GM04503 (cell line): ENCODE measurements at places on chromosomes 4 and X.
A peak's percentile ranks its signal among the peaks of the same experiment; 100 is the strongest.

- peak; percentile 3 for DNase-seq
Measured at GRCh38 chr4:79241846-79242245, 84.0 kb downstream of the NAA11 start.

DNA sequence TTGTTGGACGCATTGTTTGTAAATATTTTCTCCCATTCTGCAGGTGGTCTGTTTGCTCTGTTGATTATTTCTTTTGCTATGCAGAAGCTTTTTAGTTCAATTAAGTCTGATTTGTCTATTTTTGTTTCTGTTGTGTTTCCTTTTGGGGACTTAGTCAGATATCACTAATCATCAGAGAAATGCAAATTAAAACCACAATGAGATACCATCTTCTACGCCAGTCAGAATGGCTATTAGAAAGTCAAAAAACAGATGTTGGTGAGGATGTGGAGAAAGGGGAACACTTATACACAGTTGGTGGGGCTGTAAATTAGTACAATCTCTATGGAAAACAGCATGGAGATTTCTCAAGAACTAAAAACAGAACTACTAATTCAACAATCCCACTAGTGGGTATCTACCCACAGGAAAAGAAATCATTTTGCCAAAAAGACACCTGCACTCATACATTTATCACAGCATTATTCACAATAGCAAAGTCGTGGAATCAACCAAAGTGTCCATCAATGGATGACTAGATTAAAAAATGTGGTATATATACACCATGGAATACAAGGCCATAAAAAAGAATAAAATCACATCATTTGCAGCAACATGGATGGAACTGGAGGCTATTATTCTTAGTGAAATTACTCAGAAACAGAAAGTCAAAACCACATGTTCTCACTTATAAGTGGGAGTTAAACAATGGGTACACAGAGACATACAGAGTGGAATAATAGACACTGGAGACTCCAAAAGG lies 8.1 kb downstream of the COQ2 start:
- DNase-seq = no peak

GRCh38 chr4:121642876-121643585 lies 53.7 kb downstream of the ANXA5 start:
- no peak for DNase-seq

- DNase-seq = peak; percentile 19
Measured at GRCh38 chrX:16033331-16033730, 90.0 kb upstream of the GRPR start.

GRCh38 chrX:155028877-155029291 lies 2.2 kb downstream of the FUNDC2 start:
- DNase-seq = no peak

DNA sequence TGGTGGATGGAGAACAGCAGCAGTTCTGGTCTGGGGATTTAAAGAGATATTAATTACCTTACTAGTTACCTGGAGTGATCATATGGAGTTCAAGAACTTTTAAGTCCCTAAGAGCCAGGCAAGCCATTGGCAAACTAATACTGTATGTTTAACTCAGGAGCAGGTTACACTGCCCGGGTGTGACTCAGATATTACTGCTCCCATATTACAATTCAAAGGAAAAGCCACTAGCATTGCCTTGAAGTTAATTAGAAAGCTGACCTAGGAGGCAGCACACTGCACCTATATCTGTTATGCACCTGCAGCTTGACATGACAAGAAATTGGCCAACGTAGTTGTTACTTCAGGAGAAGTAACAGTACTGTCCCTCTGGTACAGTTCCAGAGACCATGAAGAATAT lies 47.2 kb downstream of the GRK4 start:
- no peak for DNase-seq

- no peak for DNase-seq
Measured at GRCh38 chrX:48683411-48683982, at the start of gene WAS. Gene WAS, plus strand, starts transcription at chrX:48683799. Its CDS starts 55 bp downstream, at chrX:48683854.

DNA sequence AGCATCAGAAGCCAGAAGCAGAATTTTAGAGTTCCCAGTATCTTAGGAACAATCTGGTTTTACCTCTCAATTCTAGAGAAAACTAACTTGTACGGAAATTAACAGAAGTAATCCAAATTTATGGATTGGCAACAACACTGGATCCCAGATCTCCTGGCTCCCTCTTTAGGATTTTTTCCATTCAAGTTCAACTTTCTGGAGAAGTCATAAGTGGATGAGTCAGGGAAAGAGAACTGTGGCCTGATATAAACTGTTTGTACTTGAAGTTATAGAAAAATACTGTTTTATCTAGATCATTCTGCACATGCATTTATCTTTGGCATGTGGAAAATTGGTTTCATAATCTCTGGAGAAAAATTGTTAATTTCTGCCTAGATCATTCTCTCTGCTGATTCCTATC lies 380.4 kb downstream of the PCDH7 start:
- no peak for DNase-seq

DNA sequence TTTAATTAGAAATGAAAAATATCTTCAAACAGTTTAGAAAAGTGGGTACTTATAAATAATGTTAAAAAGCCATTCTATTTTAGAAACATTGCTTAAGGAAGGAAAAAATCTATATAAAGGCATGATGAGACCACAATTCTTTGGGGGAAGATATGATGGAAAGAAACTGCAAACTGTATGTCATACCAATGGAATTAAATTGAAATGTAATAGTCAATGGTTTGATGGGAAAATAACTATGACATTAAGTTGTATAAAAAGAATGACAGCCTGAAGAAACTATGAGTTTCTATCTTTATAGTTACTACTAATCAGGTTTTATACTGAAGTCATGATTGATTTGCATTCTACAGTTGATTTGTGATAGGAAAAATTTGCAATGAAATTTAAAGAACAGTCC lies 40.3 kb upstream of the CAMK2D start:
- no peak for DNase-seq

DNA sequence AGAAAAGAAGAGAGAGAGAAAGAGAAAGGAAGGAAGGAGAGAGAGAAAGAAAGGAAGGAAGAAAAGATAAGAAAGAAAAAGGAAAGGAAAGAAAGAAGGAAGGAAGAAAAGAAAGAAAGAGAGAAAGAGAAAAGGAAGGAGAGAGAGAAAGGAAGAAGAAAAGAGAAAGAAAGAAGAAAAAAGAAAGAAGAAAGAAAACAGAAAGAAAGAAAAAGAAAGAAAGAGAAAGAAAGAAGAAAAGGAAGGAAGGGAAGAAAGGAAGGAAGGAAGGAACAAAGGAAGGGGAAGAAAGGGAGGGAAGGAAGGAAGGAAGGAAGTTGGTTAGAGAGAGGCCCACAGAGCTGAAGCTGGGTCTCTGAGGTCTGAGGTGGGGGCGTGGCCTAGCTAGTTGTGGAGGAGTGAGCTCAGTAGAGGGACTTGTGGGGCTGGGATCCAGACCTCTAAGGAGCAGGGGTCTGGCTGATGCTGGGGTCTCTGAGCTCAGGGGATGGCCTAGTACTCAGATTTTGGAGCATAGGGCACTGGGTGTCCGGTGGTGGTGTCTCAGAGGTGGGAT lies 27.1 kb upstream of the PDZD4 start:
- no peak for DNase-seq

GRCh38 chr4:141238186-141238585 lies 17.5 kb downstream of the ZNF330 start:
- no peak for DNase-seq
